ENCODE measurements at places on chromosomes 12 and 14.

GRCh38 chr12:62622177-62622576 lies 155.6 kb downstream of the MON2 start:
- no peak for DNase-seq

- DNase-seq, result no peak
These were observed 16.2 kb downstream of the SYNE3 start for GRCh38 chr14:95500201-95500681.

GRCh38 chr12:54585243-54585642 lies 3.2 kb downstream of the PPP1R1A start:
- no peak for DNase-seq

- no peak for DNase-seq
These were observed 7.4 kb downstream of the ITGB7 start for GRCh38 chr12:53199700-53200099.

GRCh38 chr12:111418594-111418880 lies 12.8 kb downstream of the SH2B3 start:
- no peak for DNase-seq

GRCh38 chr12:112275207-112275606 lies 107.0 kb downstream of the HECTD4 start:
- DNase-seq, result no peak

- no peak for DNase-seq
These were observed 34.9 kb upstream of the EML1 start for GRCh38 chr14:99758121-99758821.

DNA sequence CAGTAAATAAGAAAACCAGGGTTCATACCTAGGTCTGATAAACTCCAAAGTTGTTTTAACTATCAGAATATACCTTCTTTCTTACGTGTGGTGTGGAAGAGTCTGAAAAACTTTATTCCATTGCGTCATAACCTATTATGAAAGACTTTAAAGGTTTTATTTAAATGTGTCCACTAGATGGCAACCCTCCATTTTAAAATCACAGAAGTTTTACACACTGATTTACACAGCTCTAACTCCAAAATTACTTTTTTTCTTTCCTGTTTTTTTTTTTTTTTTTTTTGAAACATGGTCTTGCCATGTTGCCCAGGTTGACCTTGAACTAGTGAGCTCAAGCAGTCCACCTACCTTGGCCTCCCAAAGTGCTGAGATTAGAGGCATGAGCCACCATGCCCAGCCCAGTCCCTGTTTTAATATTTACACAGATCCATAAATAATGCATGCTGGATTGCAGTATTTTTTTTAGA lies 17.3 kb upstream of the TMPRSS12 start:
- peak; percentile 35 for DNase-seq

- DNase-seq, result no peak
These were observed 80.6 kb downstream of the PRICKLE1 start for GRCh38 chr12:42508913-42509460.

DNA sequence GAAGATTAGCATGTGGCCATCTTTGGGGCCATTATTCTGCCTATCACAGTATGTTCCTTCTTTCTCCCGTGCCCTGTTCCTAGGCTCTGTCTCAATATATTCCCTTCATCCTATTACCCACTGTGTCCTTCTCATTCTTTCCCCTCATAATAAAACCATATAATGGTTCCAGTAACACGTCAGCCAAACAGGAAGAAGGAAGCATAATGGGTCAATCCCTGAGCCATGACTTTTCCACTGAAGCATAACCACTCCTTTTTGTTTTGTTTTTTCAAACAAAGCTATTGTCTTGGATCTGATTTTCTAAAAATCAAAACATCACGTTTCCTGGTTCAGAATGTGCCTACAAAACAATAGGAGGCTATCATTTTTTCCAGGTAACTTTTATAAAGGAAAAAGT lies 21.3 kb upstream of the RHOJ start:
- DNase-seq, result no peak

GRCh38 chr12:42730291-42730690 lies 140.7 kb upstream of the PRICKLE1 start:
- no peak for DNase-seq

DNA sequence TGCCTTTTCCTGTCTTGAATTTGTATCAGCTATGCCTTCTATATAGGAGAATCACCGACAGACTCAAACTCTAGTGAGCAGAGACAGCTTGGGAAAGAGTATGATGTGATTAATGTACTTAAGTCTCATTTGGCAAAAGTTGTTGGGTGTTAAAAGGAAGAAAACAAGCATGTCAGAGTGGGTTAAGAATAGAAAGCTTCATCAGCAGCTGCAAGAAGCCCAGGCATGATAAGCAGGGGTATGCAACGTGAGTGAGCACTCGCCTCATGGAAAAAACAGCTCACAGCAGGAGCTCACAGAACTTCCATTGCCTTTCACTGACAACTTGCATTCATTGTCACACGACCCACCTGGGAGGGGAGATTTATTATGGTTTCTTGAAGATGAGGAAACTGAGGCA lies 35.9 kb upstream of the WNK1 start:
- no peak for DNase-seq

GRCh38 chr12:10759657-10760056 lies 36.5 kb upstream of the YBX3 start:
- no peak for DNase-seq

- DNase-seq, result no peak
These were observed 311.5 kb upstream of the OR4E1 start for GRCh38 chr14:21985081-21985480.

Data from retina (tissue), 1 donor.